ENCODE measurements at places on chromosomes 2 and 18.
A peak's percentile ranks its signal among the peaks of the same experiment; 100 is the strongest.

- no peak for DNase-seq
These were observed 217.2 kb downstream of the TMEM163 start for GRCh38 chr2:134501476-134502091.

- no peak for DNase-seq
These were observed 170.8 kb downstream of the TMEM18 start for GRCh38 chr2:506451-506850.

DNA sequence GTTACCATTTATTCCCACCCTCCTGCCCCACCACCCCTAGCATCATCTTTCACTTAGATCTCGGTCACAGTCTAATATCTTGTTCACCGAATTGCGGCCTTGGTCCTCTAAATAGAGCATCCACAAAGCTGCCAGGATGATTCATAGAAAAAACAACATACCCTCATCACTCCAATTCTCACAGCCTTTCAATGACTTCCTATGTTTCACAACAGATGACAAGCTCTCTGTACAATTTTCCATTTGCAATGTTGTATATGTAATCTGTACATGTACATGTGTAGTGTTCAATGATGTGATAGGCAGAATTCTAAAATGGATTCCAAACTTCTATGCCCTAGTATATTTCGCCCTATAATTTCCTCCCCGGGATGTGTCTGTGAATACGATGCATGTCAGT lies 675.6 kb upstream of the CELF4 start:
- DNase-seq = no peak

DNA sequence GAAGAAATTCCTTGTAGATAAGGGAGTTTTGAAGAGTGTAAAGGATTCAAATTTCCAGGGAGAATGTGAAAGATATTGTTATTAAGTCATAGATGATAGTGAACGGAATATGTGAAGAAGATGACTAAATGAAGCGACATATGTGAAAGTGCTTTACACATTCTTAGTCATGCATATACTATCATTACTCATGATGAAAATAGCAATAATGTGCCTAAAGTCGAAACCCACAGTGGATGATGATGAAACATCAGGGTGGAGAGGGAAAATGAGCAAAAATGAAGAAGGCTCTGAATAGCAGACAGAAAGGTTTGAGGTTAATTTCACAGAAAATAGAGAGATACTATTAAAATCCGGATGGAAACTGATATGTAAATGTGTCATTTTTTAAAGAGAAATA lies 1237.1 kb downstream of the LRP1B start:
- DNase-seq = no peak

DNA sequence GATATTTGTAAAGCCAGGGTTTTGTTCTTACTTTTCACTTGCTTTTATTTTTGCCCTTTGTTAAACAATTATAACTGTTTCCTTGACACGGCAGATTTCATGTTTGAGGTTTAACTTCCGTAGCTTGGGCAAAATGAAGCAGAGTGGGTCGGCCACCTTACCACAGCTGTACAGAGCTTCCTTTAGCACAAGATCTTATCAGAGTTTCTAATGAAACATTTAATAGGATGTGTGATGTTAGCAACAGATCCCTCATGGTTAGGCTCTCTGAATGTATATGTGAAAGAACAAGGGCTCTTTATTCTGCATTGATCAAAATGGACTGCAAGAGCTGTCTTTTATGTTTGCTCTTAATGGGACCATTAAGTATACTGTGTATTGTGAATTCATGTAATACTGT lies 22.3 kb downstream of the RNF125 start:
- DNase-seq = peak; percentile 15

DNA sequence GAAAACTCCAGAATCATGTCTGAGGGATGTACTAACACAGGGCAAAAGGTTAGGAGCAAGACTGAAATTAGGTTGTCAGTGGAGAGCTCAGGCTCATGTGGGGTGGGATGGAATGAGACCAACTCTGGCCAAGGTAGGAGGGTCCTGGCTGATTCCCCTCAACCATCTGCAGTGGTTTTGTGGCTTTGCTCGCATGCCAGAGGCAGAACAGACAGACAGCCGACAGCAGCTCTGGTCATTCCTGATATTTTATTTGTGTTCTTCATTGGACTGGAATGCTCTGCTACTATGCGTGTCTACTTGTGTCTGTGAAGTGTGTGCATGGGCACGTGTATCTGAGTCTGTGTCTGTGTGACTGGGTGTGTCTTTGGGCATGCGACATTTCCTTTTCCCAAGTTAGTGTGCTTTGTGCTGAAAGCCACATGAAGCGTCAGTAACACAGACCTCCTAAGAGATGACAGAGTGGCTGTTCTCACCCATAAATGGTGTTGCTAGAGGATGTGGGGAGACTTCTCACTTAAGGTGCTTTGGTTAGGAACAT lies 239.5 kb downstream of the CNTNAP5 start:
- DNase-seq = no peak

DNA sequence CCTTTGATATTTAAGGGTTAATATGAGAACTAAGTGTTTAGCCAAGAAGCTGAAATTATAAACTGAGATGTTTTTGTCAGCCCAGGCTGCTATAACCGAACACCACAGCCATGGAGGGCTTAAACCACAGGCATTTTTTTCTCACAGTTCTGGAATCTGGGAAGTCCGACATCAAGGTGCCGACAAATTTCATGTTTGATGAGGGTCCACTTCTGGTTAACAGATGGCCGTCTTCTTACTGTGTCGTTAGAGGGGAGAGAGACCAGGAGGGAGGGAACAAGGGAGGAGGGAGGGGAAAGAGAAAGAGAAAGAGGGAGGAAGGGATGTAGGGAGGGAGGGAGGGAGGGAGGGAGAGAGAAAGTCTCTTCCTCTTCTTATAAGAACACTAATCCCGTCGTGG lies 6.5 kb upstream of the CNDP2 start:
- DNase-seq = no peak

DNA sequence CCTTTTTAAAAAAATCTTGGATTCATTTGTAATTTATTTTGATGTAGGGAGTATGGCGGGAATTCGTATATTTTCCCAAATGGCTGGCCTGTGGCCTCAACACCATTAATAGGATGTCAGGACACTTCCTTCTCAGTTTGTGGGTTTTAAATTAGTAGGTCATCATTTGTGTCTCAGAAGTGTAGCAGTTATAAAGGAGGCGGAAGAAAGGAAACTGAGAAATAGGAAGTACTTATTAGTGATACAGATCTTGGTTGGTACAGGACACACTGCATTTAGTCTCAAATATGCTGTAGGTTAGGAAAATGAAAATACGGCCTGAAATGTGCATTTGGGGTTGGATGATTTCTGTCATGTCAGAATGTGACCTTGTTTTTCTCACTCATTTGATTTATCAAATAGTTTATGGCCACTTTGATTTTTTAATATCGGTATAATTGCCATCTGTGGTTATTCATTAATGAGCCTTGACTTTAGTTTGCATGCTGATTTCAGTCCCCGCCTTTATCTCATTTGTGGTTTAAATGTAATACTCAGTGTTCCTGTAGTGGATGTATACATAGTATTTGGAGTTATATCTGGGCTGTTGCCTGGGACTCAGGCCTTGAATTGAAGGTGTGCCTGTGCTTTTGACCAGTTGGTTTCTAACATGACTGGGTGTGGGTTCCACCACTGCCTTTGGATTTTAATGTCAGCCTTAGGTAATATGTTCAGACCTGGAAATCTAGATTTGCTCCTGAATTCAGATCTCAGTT lies 31.4 kb downstream of the ZCCHC2 start:
- no peak for DNase-seq

DNA sequence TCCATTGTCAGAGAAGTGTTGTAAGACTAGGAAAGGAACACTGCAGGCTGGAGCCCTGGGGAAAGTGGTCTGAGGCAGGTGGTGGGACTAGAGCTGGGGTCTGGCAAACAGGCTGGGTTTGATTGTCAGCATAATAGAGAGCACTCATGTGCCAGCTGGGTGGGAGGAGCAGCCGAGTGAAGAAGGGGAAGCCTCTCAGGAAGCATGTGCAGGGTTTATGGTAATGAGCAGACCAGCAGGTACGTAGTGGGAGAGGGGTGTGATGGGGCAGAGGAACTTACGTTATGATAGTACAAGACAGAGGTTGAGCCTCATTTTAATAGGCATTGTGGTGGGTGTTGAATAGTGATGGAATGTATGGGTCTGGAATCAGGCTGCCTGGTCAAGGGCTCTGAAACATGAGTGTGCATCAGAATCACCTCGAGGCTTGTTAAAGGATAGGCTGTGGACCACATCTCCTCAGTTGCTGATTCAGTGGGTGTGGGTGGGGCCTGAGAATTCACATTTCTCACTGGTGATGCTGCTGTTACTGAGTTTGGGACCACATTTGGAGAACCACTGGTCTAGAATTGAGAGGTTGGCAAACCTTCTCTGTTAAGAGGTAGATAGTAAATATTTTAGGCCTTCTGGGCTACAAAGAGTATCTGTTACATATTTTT lies 1.7 kb upstream of the MGAT5 start:
- DNase-seq = no peak

- DNase-seq = no peak
These were observed 66.7 kb downstream of the KCMF1 start for GRCh38 chr2:85037622-85038021.

GRCh38 chr2:181235683-181236459 lies 221.3 kb upstream of the ITGA4 start:
- DNase-seq = no peak

DNA sequence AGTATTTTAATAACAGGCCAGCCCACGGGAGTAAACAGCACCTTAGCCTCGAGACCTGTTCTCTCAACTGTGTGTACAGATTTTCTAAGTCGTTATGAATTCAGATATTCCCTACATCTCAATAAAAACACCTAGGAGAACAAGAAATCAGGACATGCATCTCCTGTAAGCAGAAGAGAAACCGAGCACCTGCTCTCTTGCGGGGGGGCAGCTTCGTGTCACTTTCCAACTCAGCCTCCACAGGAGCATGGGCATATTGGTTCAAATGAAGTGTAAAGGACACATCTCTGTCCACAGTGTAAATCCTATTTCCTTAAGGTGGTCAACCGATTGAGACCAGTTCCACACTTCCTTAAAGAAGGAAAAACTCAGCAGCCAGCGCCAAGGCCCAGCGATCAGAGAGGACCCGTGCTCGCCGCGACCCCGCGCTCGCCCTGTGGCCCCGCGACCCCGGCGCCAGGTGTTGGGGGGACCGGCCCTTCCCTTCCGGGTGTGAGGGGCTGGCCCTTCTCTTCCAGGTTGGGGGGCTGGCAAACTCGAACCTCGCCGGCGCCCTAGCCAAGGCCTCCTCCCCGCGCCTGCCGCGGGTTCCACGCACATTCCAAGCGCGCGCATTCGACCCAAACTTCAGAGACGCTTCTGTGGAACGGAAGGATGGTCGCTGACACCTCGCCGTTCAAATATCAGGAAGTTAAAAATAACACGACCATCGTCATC lies 652 bp downstream of the SH3YL1 start:
- no peak for DNase-seq

DNA sequence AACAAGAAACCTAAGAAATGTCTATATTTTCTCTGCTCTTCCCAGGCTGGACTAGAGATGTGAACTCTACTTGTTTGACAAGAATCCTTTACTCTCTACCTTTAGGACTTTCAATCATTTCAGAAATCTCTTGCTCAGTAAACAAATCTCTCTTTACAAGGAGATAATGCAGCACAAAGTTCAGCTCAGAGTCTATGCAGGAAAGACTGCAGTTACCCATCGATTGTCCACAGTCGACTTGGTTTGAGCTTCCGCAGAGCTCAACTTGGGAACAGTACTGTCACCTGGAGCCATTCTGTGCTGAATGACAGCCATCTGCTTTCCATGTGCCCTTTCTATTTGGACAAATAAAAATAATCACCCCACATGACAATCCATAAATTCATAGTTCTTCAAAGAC lies 259.7 kb upstream of the STON1 start:
- no peak for DNase-seq

All from CD4-positive, alpha-beta T cell (primary cell).